ENCODE measurements at places on chromosomes 7 and 10.

GRCh38 chr7:107846324-107846723 is 43.3 kb upstream of the SLC26A3 start:
- no peak for DNase-seq

DNA sequence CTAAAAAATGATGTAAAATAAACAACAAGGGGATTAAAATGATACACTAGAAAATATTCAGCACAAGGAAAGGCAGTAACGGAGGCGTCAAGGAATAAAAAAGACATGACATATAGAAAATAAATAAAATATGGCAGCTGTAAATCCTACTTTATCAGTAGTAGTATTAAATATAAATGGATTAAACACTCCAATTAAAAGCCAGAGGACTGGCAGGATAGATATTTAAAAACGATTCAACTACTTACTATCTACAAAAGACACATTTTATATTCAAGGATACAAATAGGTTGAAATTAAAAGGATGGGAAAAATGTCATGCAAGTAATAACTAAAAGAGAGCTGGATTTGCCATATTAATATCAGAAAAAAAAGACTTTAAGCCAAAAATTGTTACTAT is 43.2 kb downstream of the FZD1 start:
- DNase-seq = no peak

DNA sequence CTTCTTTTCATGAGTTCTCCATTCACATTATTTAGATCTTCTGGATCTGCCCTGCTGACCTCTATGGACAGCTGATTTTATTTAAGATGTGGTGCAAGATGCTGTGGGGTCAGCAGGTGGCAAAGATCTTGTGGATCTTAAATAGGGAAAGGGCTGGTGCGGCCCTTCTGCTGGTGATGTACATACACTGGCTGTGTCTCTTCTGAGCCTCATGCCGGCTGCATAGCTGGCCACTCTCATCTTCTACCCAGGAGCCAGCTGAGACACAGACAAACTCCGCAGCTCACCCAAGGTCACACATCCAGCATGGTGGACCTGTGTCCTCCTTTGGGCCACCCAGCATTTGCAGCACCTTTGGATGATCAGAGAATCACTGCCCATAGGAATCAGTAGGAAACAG is 9.7 kb downstream of the RBP3 start:
- no peak for DNase-seq

DNA sequence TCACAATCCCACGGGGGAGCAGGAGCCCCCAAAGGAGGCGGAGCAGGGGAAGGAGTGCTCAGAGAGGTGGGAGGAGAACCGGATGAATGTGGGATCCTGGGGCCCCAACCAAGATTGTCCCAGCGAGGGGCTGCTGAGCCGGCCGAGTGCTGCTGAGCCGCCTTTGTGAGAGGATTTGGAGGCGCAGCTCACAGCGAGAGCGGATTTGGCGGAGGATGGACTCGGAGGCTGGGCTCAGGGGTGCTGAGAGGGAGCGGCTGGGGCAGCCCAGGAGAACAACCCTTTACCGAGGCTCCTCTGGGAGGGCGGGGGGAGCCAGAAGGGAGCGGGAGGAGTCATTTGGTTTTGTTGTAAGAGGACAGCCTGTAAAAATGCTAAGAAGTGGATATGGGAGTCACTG is 23.0 kb downstream of the GHRHR start:
- no peak for DNase-seq

DNA sequence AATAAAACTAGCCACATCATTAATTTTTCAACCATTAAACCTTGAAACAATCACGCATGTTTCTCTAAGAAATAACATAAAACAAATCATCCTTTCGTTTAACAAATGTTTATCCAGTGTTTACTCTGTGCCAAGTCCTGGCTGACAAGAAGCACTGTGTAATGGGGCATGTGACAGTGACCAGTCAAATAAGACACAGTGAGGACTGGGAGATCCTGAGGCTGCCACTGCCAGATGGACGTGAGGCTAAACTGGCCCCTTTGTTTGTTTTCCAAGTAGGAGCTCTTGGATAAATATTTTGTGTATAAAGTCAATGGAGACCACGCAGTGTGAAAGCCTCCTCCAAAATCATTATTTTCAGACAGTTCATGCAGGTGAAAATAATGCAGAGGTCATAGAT is 626.2 kb downstream of the SUGCT start:
- no peak for DNase-seq

DNA sequence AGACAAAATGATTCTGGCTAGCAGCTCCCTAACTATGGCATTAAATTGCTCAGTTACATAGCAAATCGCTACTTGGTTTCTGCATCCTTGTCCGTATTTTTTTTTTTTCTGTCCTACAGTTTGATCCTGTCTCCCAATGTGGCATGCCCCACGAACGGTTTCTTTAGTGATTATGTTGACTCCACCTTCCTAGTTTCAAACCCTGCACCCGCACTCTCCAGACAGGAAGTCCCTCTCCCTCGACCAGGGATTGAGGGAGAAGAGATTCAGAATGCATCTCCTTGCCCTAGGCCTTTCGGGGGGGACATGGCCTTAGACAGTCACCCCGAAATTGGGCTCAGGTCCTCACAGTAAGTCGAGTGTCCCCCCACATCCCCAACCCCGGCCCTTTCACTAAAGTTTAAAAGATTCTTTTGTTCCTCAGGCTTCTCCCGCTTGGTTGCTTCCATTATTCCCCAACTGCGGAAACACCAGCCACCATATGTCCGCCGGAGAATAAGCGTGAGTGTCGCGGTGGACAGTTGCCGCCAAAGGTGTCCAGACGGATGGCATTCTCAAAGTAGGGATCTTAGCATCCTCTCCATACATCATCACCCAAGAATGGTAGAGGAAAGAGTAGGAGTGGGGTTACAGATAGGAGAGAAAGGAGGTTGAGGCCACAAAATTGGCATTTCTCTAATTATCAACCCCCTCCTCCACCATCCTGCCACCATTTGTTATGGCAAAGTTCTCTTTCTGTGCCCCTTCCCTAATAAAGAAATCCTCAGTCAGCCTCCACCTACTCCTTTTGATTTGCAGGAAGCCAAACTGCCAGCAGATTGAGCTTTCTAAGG is 7.3 kb downstream of the EVX1 start:
- DNase-seq = no peak

DNA sequence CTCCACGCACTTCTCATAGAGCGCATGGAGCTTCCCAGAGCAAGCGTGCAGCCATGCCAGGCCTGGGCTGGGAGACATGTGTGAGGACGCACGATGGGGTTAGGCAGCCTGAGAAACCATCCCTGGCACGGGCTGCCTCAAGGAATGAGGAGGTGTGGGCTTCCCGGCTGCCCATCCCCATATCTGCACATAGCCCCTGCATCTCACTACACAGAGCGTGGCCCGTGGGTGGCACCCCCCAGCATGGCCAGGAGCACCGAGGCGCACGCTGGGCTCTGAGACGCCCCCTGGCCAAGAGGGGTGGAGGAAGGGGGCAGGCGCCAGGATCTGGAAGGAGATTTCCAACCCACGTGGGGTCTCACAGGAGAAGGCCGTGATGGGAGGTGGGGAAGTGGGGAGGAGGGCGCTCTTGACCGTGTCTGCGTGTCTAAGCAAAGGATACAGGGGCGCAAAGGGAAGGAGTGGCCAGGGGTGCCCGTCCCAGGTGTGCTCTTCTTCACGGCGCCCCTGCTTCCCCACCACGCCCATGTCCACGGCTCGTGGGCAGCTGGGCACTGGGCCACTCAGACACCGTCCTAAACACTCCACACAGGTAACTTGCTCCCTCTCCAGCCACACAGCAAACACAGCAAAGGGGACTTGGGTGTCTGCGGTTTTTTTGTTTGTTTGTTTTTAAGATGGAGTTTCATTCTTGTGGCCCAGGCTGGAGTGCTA is 340.5 kb downstream of the PTPRN2 start:
- no peak for DNase-seq

- DNase-seq = no peak
Observed at GRCh38 chr7:3897430-3898372, 596.6 kb downstream of the SDK1 start.

DNA sequence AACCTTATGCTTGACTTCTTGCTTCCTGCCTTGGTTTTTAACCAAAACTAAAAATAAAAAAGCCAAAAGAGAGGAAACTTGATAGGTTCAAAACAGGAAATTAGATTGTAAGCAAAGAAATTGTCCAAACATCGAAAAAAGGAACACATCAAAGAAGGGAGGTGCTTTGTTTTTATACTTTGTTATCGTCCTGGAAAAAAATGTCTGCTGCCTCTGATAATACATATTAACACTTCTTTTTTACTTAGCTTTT is 286.6 kb upstream of the C7orf33 start:
- DNase-seq = no peak

DNA sequence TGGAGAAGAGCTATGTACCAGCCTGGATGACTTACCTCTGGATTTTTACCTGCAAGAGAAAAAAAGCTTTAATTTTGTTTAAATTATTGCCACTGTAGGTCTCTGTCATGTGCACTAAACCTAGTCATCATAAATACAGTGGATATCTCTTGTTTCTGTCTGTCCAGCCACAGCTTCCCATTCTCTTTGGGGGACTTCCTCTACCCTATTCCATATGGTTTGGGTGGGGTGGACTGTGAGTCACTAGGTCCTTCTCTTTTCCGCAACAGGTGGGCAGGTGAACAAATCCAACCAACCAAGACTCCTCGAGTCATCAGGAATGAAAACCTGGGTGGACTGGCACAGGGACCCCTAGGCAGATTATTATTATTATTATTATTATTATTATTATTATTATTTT is 87.3 kb upstream of the CYTH3 start:
- no peak for DNase-seq

- peak; percentile 70 for DNase-seq
Observed at GRCh38 chr10:103716206-103717160, 138.9 kb downstream of the SH3PXD2A start.

DNA sequence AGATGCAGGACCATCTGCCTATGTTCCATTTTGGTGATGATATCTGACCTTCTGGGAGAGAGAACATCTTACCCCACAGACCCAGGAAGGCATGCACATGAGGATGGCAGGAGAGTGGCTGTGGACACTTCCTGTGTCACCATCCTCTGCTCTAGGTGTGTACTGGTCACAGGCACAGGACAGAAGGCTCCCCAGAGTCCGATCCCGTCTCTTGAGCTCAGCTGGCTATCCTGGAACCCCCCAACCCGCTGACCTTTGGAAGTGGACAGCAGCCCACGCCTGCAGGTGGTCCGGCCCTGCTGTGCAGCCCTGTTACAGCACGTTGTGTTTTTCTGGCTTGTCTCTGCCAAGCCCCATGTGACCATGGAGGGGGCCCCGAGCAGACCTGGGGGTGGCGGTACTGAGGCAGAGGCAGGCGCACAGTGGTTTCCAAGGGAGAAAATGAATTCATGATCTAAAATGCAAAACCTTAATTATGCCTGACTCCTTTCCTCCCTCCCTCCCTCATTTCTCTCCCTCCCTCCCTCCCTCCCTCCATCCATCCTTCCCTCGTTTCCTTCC is 178.8 kb downstream of the CUX1 start:
- DNase-seq = peak; percentile 15

- DNase-seq = no peak
Observed at GRCh38 chr10:77197544-77197943, 440.1 kb downstream of the KCNMA1 start.

DNA sequence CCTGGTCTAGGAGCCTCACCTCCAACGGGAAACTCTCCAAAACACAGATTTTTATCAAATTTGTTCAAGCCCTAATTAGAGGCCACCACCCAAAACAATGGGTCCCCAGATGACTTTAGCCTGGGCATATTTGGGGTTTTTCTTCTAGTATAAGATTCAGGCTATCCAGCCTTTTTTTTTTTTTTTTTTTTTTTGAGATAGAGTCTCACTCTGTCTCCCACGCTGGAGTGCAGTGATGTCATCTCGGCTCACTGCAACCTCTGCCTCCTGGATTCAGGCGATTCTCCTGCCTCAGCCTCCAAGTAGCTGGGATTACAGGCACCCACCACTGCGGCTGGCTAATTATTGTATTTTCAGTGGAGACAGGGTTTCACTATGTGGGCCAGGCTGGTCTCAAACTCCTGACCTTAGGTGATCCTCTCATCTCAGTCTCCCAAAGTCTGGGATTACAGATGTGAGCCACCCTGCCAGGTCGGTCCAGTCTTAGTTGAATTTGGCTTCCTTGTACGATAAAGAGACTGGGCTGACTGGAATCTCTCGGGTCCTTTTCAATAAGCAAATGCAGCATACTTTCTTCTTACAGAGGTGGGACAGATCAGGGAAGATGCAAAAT is 91.4 kb upstream of the KLF6 start:
- no peak for DNase-seq

- DNase-seq = no peak
Observed at GRCh38 chr10:52918714-52919305, 146.2 kb upstream of the MBL2 start.

- DNase-seq = no peak
Observed at GRCh38 chr10:95742485-95742884, 13.5 kb upstream of the ENTPD1 start.

DNA sequence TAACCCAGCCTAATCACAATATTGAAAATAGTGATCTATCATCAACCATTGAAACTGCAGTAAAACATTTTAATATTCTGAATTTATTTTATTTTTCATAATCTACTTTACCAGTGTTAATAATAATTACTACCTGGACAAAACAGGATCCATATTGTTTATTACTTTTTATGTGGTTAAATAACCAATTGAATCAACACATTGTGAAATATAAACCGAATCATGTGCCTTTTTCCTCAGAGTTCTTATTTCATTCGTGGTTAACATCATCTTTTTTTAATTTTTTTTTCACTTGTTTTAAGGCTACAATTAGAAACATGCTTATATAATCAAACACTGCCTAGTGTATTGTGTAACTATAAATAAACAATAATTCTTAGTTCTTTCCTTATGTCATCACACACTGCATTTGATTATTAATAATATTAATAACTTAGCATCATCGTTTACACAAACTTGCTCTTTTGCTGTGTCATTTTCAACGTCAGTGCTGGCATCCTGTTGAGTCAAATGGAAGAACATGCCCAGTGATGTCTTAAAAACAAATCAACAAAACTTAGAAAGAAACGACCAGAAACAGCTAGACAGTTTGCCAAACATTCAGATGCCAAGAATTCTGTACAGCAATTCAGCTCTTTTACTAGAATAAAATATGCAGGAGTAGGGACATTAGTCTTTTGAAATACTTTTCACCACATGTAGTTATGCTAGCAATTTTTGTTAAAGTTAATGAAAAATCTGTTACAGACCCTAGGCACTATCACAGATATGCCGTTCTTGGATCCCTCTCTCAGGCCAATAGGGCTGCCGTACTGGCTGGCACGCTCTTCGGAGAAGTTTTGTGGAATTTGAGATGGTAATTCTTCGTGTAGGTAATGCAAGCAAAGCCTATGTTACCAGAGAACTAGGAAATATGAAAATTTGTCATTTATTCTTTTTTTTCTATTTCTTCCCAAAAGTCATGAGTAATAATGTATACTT is 330.4 kb upstream of the SEMA3A start:
- no peak for DNase-seq

- no peak for DNase-seq
Observed at GRCh38 chr7:134908289-134908688, 78.0 kb upstream of the AGBL3 start.

DNA sequence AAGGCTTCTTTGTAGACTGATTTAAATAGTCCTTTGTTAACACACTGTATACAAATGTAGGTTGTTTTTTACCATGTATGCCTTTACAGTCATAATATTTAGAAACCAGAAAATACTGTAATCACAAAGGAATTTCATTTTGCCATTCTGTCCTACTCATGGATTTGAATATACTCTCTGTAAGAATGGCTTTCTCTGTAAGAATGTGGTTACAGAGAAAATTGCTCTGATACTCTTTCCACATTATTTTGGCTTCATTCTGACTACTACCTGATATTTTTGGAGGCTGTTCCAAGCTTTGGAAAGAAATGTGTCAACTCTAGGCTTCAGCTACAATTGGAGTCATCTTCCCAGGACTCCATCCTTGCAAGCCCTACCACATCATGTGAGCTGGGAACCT is 23.5 kb downstream of the CH25H start:
- no peak for DNase-seq

GRCh38 chr10:48904861-48905260 is 34.8 kb downstream of the LRRC18 start:
- DNase-seq = no peak
